ENCODE measurements at places on chromosomes 5 and 9.

GRCh38 chr5:135877570-135878155 is 18.0 kb downstream of the IL9 start:
- no peak for DNase-seq

DNA sequence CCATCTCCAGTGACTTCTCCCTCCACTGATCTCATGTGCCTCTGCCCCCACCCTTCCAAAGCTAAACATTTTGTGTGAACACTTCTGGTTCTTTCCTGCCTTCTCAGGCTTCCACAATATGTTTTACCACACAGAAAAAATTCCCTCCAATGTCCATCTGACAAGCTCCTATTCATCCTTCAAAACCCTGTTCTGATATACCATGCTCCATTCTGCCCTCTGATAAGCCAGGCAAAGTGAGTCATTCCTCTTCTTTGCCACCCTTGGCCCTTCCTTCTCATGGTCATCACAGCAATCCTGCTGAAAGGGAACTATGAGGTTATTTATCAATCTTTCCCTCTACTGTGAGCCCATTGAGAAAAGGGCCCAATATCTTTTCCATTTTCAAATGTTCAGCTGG is 97.6 kb downstream of the BARX1 start:
- DNase-seq, result no peak

DNA sequence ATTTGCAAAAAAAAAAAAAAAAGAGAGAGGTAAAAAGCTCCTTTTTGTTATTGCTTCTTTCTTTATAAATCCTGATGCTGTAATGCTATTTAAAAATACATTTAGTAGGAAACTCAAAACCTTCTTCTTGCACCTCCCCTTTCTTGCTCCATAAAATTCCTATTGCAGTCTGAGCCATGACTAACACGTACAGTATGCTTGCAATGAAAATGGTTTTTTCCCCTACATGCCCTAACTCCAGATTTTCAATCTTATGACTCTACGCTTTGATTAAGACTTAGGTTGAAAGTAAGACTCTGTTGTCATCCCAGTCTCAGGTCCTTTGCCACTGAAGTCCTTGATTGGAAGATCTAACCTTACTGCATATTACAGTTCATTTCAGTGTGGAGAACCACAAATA is 23.9 kb downstream of the FGF10 start:
- no peak for DNase-seq

- no peak for DNase-seq
Observed at GRCh38 chr5:135743181-135743580, 91.3 kb upstream of the SLC25A48 start.

GRCh38 chr5:150584556-150585335 is 55.7 kb upstream of the SYNPO start:
- DNase-seq, result no peak

DNA sequence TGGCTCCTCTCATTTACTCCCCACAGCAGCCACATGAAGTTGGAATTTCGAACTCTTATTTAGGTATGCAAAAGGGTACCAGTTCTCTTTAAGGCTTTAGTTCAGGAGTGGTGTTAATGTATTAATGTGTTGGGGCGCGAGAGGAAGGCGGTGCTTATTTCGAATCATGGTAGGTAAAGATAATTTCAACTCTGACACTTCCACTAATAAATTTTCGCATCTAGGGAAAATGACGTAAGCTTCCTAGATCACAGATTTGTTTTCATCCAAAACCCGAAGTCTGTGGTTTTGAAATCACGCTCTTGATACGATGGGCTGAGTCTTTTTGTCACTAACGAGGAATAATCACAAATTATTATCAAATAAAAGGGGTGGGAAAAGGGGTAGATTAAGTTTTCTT is 681 bp downstream of the PPWD1 start:
- peak; percentile 36 for DNase-seq

- DNase-seq, result no peak
Observed at GRCh38 chr5:10036136-10036815, 213.4 kb downstream of the ATPSCKMT start.
